ENCODE measurements at places on chromosomes 4 and X.

GRCh38 chr4:100189820-100190642 is at the start of gene DDIT4L:
DDIT4L (minus strand) TSS chr4:100190468; CDS start chr4:100189983, 485 bp downstream.
- DNase-seq: no peak

DNA sequence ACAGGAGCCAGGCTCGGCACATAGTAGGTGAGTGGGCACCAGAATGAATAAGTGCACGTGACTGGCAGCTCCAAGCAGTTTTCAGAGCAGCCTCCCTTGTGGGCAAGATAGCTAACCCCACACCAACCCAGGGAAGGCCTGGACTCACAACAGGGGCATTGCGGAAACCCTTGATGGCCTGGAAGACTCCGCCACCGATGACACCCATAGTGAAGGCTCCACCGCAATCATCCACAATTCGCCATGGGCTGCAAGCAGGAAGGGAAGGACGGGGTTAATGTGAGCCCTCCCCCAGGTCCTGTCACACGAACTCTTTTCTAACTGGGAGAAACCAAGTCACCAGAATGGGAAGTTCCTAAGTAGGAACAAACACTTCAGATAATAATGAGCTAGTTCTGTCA is 957 bp downstream of the TIMM17B start:
- DNase-seq: no peak

GRCh38 chr4:139754938-139755337 is 89.3 kb downstream of the MGST2 start:
- DNase-seq: no peak

GRCh38 chrX:87515836-87516235 is 1.8 kb upstream of the KLHL4 start:
- DNase-seq: no peak

DNA sequence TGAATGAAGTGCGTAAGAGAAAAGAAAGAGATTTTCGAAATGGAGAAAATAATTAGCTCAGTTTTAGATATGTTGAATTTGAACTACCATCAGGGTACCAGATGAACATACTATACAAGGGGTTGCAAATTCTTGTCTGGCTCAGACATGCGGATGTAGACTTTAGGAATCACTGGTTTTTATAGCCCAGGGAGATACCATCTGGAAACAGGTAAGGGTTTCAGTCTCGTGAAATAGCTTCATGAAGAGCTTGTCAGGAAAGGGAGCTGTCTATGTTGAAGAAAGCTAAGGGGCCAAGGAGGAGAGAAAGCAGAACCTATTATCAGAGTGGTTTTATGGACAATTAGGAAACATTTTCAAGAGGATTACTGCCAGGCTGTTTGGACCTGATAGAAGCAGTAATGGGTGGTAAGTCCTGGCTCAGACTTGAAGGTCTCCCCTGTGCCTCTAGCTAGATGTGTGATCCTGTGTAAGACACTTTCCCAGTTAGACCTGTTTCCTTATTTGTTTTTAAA is 6.7 kb downstream of the RAB9A start:
- DNase-seq: no peak

DNA sequence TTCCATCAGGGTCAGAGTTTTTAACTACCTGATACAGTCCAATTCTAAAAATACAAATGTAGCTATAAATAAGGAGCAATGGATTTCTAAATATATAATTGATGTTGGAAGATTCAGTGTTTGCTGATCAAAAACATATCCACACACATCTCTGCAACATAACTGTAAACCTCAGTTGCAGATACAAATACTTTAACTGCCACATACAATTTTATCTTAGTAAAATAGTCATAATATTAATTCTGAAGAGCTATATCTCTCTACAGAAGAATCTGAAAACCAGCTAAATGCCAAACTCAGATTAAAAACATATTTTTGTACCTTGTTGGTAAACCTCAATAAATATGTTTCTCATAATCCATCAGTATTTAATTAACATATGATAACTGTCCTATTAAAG is 674.3 kb upstream of the INTU start:
- no peak for DNase-seq

GRCh38 chr4:11529625-11530201 is 101.0 kb upstream of the HS3ST1 start:
- DNase-seq: no peak

- DNase-seq: no peak
Observed at GRCh38 chr4:95255396-95256107, 293.2 kb downstream of the UNC5C start.

GRCh38 chr4:37220685-37221084 is 23.9 kb upstream of the NWD2 start:
- no peak for DNase-seq

All from T1000 (cell line).